Activated CD8-positive, alpha-beta T cell treated with anti-CD3 and anti-CD28 coated beads for 36 hours (primary cell): ENCODE measurements at places on chromosomes 2 and 18. TPM values are rescaled to one million over a fixed set of nuclear protein-coding genes. Genes with fewer than 3 reads are reported as not detected.
A peak's percentile ranks its signal among the peaks of the same experiment; 100 is the strongest.

- no peak for DNase-seq
These were observed 8.6 kb upstream of the ZNF407 start for GRCh38 chr18:74589021-74589420.

The EN1 gene
- total RNA-seq = not detected

- peak; percentile 24 for DNase-seq
These were observed 28.0 kb upstream of the KCMF1 start for GRCh38 chr2:84942964-84943421.

The ARMC9 gene
- 2.0 TPM for total RNA-seq

GRCh38 chr2:59462422-59463197 lies 1090.8 kb downstream of the BCL11A start:
- no peak for DNase-seq

The REG1A gene
- not detected for total RNA-seq

DNA sequence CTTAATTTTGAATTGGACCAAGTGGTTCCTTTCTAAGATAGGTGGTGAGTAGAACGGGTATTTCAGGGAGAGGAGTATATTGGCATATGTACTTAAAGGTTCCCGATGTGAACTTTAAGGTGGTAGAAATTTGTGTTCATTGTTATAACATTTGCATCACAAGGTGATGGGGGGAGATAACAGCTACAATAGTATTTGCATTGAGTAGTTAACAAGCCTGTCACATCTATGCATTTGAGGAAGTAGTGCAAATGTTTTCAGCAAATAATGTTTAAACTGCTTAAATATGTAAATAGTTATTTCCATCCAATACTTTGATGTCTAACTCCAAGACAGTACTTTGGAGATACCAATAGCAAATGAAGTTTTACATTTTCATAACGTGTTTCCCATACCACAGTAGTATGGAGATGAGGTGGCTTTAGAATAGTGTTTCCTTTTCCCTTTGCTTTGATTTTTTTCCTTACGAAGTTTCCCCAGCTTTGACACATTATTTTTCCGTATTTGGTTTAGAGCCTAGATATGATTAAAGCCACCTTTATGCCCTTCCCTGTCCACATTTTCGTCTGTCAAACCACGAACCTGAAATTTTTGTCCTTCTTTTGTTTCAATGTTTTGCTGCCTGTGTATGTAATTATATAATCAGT lies 46.6 kb downstream of the VAPA start:
- no peak for DNase-seq

DNA sequence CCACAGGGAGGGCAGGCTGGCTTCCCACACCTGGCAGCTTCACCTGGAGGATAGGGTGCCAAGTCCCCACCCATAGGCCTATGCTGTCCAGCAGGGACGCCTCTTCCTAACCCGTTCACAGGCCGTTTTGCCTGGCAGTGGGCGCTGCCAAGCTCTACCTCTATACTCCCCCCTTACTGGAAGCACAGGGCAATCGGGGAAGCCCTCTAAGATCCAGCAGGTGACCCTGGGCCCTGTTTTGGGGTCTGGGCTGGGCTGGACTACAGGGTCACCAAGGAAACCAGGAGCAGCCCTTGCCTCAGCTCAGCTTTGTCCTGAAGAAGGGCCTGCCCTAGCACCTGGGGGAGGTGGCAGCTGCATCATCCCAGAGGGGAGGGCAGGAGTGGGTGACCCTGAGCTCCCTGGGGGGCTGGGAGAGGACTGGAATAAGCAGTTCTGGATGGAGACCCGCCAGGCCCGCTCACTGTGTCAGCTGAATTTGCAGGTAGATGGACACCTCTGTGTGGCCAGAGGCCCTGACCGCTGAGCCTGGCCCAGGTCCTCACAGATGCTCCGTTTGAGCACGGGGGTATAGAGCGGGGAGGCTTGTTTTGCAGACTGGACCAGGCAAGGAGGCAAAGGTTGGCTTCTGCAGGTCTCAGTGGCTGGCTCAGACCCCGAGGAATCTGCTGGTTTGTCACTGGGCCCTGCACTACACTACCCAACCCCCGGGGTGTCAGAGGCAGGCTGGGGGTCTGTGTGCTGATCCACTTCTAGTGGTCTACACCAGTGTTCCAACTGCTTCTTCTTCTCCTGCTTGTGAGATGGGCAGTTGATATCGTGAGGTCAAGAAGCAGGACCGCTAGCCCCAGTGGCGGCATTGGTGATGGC lies 163.1 kb downstream of the ASB1 start:
- no peak for DNase-seq

The ZNF513 gene
- total RNA-seq = 7.2 TPM

DNA sequence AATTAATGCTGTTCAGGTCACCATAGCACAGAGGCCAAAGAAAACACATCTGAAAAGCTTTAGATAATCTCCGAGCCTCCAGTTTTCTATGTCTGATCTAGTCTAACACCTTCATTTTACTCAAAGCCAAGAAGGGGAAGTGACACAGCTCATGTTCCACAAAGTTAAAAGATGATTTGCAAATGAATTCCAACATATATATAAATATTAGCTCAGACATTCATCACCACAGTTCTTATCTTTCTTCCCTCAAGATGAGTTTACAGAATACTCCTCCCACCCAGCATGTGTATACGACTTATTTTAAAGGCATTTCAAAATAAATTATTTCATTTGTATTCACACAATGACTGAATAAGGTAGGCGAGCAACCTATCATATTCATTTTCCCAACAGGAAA lies 82.4 kb downstream of the AAK1 start:
- DNase-seq = no peak

DNA sequence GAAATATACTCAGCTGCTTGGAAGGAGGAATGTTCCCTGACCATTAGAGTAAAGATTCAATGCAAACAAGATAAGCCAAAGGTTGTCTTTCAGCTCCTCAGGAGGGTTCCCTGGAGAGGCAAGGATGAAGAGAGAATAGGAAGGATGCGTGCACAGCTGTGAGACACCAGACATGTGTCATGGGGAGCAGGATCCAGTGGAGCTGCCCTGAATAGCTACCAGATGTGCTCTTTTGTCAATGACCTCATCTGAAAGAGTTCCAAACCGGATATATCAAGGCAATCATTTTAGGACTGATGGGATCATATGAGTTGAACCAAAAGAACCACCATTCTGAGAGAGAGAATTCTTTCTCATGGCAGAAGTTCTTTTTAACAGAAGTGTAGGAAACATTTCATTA lies 490.6 kb downstream of the IRS1 start:
- no peak for DNase-seq
